Fibroblast of skin of abdomen (primary cell): ENCODE measurements at places on chromosomes 7 and 10.

DNA sequence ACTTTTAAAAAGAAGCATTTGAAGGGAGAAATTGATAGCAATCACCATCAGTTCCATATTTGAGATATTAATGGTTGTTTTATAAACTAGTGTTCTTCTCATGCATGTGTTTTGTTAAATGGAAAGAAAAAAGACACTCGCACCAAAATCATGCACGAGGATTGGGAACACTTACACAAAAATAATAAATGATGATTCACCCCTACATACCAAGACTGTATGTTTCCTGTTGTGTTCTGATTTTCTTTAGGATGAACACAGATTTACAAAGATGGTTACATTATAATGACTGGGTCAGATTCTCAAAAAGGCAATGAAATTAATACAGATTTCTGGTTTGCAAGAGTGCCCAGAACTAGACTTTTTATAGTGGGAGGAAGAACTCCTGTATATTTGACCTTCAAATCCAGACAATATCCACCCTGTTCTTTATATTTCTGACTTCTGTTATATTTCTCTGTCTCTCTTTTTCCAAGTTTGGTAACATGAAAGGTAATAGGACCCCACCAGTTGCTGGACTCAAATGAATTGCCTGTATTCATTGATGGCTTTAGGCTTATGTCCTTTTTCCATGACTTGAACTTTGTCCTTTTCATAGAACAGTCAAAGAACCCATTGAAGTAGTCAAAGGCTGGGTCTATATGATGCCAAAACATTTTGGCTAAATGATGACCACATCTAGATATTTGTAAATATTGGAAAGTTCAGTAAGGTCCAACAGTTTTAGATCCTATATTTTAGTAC lies 54.4 kb downstream of the SEMA3A start:
- peak; percentile 53 for DNase-seq

- DNase-seq = no peak
Observed at GRCh38 chr10:132457328-132458070, 60.5 kb downstream of the PWWP2B start.

DNA sequence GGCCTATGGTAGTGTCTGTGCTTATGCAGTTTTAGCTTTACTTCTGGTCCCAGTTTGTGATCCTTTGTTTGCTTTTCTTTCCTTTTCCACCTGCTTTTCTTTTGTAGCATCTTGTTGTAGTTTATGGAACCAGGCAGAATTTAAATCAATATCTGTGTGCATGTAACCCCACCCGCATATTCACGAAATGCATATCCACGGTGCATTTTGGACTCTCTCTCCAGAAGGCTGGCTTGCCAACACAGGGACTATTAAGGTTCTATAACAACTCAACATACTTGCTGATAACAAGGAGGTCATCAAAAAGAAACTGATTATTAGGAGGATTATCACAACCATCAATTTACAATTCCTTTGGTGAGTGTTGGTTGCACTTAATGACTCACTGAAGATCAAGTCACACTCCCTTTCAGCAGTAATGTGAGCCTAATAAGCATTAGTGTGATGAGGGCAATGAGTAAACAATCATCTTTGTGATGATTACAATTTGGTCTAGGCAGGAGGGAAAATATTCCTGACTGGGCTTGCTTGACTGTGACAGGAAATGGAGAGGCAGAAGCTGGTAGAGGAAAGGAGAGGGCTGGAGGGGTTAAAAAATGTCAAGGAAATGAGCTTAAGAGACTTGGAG lies 378.6 kb downstream of the REEP3 start:
- no peak for DNase-seq

GRCh38 chr7:47392241-47392759 lies 189.6 kb downstream of the TNS3 start:
- DNase-seq = peak; percentile 98

DNA sequence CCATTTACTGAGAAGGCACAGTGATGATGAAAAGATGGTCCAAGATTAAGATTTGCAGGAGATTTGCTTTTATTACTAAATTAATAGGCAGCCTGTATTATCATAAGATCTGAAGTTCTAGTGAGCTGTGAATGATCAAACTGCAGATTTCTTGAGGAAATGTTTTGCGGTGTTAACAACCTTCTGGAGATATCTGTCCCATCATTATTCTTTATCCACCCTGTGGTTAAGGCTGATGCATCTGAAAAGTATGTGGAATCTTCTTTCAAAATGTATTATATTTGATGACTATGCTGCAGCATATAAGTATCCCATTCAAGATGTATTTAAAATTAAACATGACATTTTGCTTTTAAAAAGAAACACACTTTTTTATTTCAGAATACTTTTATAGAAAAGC lies 150.3 kb downstream of the POLR1F start:
- peak; percentile 76 for DNase-seq
